Activated naive CD8-positive, alpha-beta T cell treated with anti-CD3 and anti-CD28 coated beads for 36 hours (primary cell): ENCODE measurements at places on chromosomes 2 and 18.

- DNase-seq: no peak
Measured at GRCh38 chr2:108220942-108221541, 18.7 kb upstream of the SULT1C3 start.

DNA sequence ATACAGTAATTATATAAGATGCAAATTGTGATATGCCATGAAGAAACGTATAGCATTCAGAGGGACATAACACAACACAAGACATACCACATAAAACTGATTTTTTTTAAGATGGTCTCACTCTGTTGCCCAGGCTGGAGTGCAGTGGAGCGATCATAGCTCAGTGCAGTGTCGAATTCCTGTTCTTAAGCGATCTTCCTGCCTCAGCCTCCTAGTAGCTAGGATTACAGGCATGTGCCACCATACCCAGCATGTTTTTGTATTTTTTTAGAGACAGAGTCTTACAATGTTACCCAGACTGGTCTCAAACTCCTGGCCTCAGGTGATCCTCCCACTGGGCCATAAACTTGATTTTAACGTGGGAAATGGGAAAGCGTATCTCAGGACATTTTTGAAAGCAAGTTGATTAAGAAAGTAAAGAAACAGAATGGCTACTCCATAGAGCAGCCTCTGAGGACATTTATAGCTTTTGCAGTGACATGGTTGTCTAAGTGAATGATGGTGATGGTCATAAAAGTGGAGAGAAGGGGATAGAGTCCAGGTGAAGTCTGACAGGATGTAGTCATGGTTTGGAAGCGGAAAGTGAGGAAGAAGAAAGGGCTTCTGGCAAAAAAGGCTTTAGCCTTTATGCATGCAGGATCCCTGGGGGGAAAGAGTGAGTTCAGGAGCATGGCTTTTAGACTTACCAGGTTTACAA, 2.4 kb downstream of the TSGA10 start:
- no peak for DNase-seq

DNA sequence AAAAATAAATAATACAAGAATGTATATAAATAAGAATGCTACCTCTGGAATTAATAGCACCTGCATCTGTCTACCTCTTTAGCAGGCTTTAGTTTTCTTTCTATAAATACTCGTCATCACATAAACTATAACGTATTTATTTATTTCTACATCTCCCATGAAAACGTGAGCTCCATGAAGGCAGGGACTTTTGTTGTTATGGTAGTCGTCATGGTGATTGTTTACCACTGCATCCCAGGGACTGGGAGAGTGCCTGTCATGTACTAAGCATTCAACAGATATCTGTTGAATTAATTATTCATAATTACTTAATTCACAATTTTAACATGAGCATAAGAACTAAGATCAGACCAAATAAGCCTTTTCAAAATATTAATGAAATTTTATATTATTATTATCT, 386.6 kb downstream of the NRXN1 start:
- no peak for DNase-seq

DNA sequence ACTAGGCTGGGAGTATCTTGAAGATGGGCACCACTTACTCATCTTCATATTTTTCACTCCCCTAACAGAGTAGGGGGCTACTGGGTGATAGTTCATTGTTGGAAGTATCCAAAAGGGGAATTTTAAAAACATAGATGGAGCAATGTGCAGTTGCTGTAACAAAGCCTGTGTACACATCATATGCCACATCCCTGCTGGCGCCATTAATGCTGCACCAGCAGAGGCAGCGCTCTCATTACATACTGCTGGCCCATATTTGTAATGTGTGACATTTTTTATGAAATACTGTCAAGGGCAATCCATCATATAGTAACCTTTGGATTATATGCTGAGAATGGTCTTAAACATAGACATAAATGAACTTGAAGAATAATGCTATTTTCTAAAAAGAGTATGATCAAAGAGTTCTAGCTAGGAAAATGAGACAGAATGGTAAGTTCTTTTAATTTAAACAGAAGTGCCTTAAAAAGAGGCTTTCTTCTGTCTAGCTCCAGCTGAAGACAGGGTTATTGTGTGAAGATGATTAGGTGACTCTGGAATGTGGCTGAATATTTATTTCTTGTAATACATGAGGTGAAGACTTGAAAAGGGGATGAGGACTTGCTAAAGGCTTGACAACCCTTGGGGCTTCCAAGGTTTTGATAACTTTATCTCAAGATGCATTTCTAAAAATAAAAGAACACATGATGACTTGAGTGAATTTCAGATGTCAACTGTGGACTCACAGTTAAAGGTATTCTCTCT, 2.4 kb upstream of the TMEM178A start:
- DNase-seq: no peak

GRCh38 chr18:45688833-45689232, 35.1 kb upstream of the SLC14A1 start:
- DNase-seq: peak; percentile 58

DNA sequence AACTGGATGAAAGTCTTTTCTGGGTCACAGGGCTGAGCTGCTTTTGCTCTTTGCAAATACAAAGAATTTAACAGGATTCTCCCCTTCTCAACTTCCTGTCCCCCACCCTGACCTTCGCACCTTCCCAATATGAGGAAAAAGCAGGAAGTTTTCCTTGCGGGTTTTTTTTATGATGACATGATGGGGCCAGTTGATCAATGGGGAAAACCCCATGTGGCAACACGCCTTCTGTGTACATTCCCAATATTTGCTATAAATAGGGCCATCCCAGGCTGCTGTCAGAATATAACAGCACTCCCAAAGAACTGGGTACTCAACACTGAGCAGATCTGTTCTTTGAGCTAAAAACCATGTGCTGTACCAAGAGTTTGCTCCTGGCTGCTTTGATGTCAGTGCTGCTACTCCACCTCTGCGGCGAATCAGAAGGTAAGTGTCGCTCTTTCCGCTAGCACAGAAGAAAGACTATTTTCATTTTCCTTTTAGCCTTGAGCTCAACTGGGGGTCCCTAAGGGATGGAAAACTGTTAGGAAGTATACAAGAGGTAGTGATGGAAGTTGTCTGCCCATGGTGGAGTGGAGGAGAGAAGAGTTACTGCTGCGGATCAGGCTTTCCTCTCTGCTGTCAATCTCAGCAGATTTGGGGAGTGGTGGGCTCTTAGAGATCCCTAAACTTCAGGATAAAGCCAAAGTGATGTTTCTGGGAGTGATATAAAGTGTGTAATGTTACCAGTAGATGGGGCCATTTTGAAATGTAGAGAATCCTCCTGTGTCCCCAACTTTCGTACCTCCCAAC, at the start of gene CCL20:
TSS of gene CCL20 (plus strand) at position 281 of the 792 bp plus-strand sequence. CDS start at position 351, 70 bp downstream.
- no peak for DNase-seq

GRCh38 chr2:95031076-95031725, 5.7 kb downstream of the MAL start:
- no peak for DNase-seq

DNA sequence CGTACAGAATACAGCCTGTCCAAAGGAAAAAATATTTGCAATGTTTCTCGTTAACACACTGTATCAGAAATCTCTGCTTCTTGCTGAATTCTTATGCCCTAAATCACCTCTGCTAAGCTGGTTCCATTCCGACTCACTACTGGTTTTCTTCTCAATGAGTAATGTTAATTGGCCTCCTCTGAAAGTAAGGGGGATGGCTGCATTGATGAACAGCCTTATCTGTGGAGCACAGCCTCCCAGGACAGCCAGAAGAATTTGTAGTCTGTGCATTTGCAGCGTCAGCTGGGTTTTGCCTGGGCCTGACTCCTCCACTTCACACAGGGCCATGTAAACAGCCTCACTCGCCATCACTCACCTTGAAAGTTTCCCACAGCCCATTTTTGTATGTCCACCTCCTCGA, 127.7 kb downstream of the RNF152 start:
- no peak for DNase-seq

DNA sequence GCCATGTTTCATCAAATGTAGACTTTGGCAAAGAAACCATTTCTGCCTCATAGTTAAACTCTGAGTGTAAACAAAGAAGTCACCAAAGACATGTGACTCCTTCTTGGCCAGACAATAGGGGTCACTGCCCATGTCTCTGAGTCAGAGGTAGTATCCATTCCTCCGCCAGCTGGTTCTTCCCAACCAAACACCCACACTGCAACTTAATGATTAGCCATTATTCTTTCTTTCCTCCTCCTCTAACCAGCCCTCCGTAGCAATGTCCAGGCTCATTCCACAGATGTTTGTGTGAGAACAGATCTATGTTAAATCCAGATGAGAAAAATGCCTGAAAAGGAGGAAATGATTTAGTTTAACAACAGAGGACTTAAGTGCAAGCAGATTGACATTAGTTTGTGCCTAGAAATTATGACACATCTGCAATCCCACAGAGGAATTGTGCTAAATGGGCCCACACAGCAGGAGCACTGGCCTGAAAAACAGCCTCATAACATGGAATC, 127.9 kb upstream of the SH3BP4 start:
- no peak for DNase-seq

DNA sequence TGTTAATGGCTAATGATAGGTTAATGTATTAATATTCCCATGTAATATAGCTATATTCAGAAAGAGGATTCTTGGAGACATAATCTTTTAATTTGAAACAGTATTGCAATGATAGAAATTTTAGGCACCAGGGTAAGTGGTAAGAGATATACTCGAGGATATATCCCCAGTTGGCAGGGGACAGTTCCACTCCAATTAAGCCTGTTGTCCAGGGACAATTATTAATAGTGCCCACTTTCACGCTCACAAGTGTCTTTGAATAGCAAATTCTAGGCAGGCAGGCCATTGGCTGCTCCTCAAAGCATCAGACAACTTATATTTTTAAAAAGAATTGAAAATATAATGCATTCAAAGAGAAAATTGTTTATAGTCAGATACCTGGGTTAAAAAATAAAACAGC, 190.7 kb downstream of the PDE11A start:
- no peak for DNase-seq

DNA sequence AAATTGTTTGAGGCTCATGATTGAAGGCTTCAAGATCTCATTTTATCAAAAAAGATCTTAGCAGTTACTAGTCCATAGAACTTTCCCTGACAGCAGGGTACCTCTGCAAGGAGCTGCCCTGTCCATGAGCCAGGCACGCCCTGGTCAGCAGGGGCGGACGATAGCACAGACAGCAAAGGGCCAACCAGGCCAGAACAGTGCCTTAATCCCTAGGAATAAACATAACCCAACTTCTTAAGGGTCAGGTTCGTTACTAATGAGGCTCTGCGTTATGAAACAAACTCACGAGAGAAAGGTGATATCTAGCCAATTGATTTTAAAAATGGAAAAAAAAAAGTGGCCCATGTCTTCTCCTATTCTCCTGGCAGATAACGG, 59.2 kb downstream of the BCL2 start:
- DNase-seq: no peak

DNA sequence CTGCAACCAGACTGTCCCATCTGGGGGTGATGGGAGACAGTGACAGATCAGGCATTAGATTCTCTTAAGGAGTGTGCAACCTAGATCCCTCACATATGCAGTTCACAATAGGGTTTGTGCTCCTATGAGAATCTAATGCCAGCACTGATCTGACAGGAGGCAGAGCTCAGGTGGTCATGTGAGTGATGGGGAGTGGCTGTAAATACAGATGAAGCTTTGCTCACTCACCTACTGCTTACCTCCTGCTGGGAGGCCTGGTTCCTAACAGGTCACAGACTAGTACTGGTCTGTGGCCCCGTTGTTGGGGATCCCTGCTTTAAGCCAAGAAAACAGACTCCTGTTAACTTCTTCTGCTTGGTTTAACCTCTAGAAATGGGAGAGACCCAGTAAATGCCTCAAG, 3.2 kb downstream of the CYP27A1 start:
- no peak for DNase-seq

GRCh38 chr2:224570328-224570993, 14.7 kb downstream of the CUL3 start:
- no peak for DNase-seq

- no peak for DNase-seq
Measured at GRCh38 chr2:45458909-45459563, 152.0 kb downstream of the SRBD1 start.

GRCh38 chr2:120473522-120474271, 127.8 kb downstream of the INHBB start:
- no peak for DNase-seq

GRCh38 chr2:179222076-179222475, 42.6 kb downstream of the SESTD1 start:
- DNase-seq: no peak

DNA sequence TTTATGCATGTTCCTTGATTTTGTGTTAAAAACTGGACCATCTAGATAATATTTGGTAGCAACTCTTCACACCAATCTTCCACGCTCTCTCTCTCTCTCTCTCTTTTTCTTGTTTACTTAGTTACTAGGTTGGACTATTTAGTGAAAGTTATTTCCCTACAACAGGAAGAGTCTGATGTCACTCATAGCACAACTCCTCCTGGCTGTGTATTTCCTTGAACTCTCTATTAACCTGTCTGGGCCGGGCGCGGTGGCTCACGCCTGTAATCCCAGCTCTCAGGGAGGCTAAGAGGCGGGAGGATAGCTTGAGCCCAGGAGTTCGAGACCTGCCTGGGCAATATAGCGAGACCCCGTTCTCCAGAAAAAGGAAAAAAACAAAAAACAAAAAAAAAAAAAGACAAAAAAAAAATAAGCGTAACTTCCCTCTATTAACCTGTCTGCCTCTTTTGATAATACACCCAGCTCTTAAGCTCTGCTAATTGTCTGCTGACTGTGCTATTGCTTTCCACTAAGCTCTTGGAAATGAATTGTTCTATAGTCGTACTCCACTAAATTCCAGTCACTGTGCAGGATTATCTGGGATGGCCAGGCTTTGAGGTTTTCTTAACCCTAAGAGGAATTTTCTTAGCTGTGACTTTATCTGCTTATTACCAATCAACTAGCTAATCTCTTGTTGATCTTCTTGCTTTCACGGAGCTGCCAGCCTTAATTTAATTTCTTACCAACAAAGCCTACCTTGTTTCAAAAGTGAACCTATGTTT, 18.1 kb upstream of the CDH19 start:
- no peak for DNase-seq

DNA sequence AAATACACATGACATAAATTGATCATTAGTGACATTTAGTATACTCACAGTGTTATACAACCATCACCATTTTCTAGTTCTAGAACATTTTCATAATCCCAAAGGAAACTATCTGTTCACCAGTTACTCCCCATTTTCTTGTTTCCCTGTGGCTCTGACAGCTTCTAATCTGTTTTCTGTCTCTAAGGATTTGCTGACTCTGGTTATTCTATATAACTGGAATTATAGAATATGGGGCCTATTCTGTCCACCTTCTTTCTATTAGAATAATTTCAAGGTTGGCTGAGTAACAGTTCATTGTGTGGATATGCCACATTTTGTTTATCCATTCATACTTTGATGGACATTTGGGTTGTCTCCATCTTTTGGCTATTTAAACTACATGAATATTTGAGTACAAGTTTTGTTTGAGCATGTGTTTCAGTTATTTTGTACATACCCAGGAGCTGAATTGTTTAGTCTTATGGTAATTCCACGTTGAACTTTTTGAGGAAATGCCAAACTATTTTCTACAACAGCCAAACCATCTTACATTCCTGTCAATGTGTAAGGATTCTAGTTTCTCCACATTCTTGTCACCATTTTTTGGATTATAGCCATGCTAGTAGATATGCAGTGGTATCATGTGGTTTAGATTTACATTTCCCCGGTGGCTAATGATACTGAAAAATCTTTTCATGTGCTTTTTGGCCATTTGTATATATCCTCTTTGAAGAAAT, 20.5 kb downstream of the KIAA1328 start:
- DNase-seq: no peak

- DNase-seq: no peak
Measured at GRCh38 chr2:237445611-237446337, 31.8 kb upstream of the COL6A3 start.
